Fibroblast of pulmonary artery (primary cell): ENCODE measurements at places on chromosomes 6 and 20.

DNA sequence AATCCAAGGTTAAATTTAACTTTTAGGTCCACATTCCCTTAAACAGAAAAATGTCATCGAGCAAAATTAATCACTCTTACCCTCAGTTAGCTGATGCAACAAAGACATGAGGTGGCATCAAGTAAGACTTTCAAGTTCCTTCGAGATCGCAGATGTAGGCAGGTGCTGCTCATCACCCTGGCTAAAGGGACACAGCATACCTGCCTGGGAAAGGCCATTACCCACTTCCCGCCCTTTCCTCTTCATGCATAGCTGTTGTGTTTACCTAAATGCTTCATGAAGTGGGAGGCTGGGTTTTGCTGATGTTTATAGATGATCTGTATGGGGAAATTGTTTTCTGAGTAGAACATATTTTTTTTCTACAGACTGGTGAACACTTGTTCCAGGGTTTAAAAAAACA is 67.7 kb downstream of the GFRA4 start:
- no peak for DNase-seq

DNA sequence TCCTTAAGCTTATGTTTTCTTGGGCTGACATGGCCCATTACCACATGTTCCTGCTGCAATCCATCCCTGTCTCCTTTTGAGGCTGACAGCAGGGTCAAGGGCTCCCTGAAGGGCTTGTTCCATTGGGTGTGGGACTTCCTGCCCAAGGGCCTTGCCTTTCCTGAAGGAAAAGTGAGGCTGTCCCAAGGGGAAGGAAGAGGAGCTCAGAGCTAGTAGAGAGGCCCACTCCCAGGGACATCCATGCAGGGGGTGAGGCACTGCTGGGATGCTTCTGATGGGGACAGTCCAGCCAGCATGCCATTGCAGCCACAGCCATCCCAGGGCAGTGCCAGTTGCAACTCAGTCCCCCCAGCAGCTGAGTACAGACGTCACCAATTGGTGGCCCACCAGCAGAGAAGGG is 138.4 kb upstream of the FOXA2 start:
- DNase-seq, result no peak

- DNase-seq, result no peak
These were observed 14.6 kb upstream of the LTV1 start for GRCh38 chr6:143828572-143828971.

- no peak for DNase-seq
These were observed 759 bp downstream of the CRISP3 start for GRCh38 chr6:49743429-49743828.

DNA sequence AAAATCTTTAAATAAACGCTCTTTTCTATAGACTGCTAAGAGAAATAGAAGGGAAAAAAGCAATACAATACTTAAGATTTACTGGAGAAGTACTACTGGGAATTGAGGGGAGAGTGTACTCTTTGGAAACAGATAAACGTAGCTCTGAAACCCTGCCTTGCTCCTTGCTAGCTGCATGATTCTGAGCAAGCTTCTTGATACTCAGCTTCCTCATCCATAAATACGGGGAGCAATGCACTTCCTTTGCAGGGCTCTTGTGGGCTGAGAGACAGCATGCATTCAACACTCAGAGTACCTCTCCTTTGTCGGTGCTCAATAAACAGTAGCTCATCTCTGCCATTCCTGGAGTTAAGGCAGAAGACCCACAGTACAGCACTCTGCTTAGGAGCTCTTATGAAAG is 159.7 kb downstream of the BTBD9 start:
- DNase-seq, result no peak

DNA sequence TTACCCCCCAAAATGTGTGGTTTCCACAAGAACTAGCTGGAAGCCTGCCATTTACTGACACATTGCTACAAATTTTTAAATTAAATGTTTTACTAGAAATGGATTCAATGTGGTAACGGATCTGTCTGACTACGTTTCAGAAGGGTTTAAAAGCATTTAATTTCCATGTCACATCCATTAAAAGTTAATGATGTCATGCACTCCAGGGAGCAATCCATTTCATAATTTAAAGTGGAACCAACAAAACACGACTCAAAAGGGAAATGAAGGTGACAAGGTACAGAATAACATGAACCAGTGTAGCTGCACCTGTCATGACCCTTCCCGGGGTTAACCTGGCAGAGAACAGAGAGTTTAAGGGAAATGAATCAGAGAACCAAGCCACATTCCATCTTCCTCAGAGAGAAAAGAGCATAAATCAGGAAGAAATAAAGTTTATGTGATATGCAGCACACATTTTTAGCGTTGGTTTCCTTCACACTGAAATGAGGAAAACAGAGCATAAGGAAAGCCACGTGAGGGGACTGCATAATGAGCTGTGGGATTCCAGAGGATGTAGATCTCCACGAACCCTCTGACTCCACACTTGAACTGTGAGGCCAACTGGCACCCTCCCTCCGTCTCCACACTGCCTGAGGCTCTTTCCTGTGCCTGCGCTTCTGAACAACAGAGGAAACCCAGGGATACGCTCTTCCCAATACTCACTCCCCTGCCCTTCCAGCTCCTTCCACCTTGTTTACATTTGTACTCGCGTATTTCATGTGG is 170.3 kb upstream of the AHI1 start:
- peak; percentile 39 for DNase-seq

GRCh38 chr20:52577696-52578095 is 386.1 kb upstream of the ZFP64 start:
- no peak for DNase-seq

DNA sequence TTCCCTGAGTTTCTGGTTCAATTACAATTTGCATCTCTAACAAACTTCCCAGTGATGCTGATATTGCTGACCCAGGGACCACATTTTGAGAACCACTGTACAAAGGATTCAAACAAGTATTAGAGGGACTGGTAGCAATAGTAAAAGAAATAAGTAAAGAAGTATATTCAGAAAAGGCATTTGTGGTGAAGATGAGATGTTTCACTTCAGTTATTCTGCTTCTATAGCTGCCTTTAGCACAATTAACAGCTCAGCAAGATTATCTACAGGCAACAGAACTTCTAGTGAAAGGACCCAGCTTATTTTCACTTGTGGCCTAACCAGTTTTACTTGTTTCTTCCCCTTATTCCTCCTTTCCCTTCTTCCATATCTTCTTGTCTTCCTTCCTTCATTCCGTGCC is 149.4 kb downstream of the PHF3 start:
- no peak for DNase-seq

DNA sequence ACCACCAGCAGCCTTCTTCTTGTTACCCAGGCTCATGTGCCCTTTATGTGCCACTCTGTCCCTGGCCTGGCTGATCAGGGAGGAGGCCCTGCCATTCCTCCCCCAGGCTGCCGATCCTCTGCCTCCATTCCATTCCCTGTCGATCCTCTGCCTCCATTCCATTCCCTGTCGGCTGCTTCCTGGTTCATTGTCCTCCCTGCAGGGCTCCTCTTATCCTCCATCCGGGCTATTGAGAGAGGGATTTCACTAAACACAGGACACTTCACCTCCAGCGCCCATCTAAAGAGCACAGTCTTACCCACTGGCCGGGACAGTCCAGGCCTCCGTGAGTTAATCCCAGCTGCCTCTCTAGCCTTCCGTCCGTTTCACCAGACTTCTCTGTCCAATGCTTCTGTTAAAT is 7.7 kb upstream of the TTLL2 start:
- no peak for DNase-seq

DNA sequence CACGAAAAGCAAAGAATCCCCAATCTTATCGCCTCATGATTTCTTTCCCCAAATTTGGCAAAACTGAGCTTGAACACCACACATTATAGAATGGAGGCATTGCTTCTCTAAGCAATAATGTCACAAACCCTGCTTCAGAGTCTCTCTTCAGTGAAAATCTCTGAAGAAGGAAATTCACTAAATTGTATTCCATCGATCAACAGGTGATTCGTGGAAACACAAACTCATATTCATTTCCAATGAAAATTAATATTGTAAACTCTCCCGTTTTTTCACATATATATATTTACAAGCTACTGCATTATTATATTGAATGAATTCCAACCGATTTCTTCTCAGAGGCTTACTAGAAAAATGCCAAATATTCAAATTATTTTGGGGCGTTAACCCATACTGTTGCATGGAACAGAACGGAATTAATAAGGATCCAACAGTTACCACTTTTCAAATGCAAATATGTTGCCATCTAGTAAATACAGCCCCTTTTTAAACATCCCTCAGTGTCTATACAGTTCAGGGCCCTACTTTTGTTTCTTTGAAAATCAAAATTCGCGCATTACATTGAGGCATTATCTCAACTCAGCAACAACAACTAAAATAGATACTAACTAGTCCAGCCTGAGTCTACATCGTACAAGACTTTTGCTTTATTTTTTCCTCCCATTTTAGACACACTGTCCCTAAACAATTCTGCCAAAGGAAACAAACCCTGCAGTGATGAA is 1.3 kb downstream of the KIF13A start:
- no peak for DNase-seq

DNA sequence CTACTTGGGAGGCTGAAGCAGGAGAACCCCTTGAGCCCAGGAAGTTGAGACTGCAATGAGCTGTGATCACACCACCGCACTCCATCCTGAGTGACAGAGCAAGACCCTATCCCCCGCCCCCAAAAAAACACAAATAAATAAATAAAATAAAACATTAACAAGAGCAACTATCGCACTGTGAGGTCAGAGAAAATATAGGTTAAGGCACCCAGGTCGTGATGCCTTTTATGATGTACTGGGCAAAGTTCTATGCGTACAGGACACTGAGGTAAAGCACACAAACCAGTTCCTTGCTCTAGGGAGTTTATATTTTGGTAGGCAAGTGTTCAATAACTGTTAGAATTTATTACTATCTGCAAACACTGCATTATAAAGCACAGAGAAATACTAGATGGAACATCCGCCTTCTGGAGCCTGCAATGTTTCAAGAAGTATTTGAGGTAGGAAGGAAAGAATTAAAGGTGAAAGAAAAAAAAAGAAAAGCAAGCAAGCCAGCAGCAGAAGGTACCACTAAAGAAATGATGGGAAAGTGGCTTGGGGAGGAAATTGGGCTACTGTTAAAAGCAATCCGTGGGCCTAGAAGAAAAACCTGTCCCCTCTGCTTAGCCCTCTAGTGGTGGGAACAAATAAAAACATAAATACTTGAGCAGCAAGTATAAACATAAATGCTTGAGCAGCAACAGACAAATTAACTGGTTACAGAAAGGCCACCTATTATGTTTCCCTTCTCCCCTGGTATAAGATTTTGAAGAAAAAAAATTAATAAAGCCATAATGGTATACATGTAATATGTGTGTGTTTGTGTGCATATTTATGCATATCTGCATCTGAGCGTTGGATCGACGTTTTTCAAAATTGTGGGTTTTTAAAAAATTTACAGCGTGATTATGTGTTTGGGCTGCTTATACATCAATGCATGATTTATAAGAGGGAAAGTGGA is 128.0 kb downstream of the PHACTR1 start:
- peak; percentile 41 for DNase-seq

DNA sequence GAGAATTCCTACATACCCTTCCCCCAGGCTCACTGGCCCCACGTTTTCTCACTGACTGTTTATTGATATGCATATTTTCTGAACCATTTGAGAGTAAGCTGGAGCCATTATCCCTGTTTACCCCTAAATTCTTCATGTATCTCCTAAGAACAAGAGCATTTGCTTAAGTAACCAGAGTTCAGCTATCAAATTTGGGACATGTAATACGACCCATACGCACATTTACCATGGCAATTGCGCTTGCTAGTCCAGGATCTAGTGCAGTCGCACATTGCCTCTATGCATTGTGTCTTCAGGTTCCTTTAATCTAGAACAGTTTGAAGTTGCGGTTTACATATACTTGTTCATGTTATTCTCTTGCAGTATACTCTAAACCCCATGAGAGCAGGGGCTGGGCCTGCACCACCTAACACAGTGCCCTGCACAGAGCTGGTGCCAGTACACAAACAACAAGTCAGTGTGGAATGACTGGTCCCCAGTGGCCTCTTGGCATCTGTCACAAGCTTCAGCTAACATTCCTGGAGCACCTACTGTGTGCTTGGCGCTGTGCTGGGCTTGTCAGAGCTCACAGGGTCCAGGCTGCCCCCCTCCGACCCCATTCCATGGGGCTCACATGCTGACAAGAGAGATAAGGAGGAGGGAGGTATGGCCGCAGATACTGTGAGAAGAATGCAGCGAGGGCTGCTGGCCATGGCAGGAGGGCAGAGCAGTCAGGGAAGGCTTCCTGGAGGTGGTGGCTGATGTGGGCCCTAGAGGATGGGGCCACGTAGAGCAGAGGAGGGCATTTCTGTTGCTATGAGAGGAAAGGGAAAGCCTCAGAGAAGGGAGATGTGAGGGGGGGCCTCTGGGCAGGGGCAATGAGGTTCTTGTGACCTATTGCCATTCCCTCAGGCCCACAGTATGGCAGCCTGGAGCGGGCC is 28.1 kb downstream of the SPDEF start:
- no peak for DNase-seq

DNA sequence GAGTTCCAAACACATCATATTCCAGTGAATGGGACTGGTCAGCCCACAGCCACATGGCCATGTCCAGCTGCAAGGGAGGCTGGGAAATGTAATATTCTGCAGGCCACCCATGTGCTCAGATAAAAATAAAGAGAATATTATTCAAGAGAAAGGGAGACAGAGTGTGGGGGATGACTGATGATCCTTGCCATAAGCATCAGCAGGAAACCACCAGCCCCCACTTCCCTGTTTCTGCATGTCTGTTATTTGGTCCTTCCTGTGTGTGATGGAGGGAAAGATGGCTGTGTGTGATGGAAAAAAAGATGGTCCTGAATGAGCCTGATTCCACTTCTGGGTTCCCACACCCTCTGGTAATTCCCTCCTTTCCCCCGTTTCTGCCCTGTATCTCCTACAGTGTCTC is 13.1 kb upstream of the RSPO4 start:
- no peak for DNase-seq

DNA sequence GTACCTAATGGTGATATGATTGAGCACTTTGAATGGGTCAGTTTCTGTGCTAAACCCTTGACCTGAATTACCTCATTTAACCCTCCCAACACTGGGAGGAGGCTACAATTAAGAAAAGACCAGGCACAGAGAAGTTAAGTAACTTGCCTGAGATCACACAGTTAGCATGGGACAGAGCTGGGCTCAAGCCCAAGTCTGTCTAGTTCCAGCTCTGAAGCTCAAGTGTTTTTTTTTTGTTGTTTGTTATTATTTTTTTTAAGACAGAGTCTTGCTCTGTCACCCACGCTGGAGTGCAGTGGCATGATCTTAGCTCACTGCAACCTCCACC is 4.0 kb downstream of the FAM83D start:
- DNase-seq, result no peak

- DNase-seq, result no peak
These were observed 656.1 kb downstream of the COL12A1 start for GRCh38 chr6:74549746-74550145.

- no peak for DNase-seq
These were observed 804.0 kb downstream of the C6orf118 start for GRCh38 chr6:164505425-164505824.

DNA sequence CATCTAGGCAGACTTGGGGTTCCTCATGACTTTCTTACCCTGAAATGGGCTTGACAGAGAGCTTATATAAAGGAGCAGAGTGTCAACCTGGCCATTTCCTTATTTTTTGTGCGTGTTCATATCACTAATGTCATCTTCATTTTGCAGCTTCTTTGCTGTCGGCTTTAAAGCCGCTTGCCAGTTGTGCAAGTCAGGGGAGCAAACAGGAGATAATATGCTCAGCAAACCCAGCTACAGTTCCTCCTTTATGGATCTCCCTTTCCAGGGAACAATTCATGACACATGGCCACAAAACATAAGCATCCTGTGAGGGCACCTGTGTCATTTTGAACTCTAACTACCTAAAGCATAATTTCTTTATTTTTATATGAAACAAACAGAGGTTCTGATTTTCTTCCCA is 6.5 kb upstream of the TUBB2B start:
- no peak for DNase-seq

- DNase-seq, result no peak
These were observed 27.9 kb downstream of the MOCS1 start for GRCh38 chr6:39906318-39906761.

GRCh38 chr6:124330197-124330596 is 526.5 kb downstream of the NKAIN2 start:
- DNase-seq, result no peak
